NCI-H146 (cell line): ENCODE measurements at places on chromosomes 1 and 21.

DNA sequence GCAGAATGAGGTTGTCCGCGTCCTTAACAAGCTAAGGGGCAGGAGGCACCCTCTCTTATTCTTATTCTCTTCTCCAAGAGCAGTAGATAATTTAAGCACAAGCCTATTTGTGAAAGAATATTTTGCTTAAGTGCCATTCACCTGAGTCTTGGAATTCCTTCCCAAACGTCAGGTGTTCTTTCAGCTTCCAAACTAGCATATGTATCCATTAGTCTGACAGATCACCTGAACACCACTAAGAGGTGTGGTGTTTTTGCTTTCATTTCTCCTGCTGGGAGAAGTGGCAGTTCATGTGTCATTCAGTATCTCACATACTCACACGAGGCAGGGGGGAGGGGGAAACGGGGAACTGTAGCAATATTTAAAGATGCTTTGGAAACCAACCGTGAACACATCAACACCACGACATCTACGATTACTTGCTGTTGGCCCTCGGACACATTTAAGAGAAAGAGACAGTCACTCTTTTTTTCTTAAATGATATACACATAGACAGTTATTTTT, 45.5 kb upstream of the RBM15 start:
- no peak for DNase-seq

DNA sequence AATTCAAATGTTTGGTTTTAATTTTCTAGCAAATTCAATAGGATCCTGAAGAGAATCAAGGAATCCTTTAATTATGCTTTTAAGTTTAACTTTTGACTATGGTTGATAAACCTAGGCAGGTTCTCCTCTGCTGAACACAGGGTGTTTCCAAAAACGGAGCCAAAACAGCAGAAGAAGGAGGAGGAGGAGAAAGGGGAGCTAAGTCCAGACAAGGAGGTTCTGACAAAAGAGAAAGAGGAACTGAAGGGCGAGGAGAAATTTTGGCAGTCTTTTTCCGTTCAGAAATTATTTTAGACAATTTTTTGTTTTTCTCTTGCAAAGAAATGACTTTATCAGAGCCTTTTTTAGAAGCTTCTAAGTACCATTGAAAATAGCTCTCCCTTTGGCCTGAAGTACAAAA, 33.2 kb upstream of the FNBP1L start:
- no peak for DNase-seq

DNA sequence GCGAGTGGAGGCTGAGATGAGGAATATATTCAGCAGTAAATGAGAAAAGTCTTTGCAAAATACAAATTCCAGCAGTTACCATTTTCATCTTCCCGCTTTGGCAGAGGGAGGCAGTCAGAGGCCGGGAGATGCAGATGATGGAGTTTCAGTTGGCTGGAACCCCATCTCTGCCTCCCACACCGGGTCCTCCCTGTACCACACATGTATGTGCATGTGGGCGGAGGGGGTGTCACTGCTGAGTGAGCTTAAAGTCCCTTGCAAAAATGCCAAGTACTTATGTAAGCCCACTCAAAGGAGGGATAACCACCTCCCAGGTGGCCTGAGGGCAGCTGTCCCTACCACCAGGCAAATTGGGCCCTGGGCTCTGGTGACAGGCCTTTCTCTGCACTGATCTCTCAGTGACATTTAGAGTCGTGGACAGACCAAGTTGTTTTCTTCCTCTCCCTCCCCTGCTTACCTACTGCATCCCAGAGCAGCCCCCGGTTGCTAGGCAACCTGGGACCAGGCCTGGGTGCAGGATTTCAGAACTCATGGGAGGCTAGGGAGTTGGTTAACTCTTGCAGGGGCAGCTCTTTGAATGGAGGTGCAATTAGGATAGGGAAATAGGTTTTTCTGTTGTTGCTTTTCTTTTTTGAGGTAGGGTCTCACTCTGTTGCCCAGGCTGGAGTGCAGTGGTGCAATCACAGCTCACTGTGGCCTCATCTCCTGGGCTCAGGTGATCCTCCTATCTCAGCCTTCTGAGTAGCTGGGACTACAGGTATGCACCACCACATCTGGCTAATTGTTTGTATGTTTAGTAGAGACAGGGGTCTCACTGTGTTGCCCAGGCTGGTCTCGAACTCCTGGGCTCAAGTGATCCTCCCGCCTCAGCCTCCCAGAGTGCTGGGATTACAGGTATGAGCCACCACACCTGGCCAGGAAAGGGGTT, 17.1 kb upstream of the UBXN10 start:
- no peak for DNase-seq

DNA sequence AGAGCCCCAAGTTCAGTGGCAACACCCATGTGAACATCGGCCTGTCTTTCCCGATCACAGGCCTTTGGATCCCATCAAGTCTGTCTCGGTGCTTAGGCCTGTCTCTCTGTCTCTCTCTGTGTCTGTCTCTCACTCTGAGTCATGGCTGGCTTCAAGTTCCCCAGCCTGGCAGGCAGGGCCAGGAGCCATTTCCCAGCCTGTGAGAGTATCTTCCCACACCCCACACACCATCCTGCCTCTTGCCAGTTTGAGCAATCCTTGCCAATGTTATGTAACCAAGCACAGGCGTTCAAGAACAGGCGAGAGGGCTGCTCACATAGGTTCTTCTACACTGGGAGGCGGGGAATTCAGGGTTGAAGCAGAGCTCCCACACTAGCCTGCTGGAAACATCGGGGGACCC, 70.0 kb upstream of the TMEM51 start:
- no peak for DNase-seq

GRCh38 chr1:36372617-36373016, 13.1 kb downstream of the STK40 start:
- DNase-seq, result no peak

- no peak for DNase-seq
Measured at GRCh38 chr1:184352776-184353175, 34.1 kb upstream of the C1orf21 start.

- DNase-seq, result no peak
Measured at GRCh38 chr1:225651376-225651871, 1.5 kb downstream of the ENAH start.

- DNase-seq, result no peak
Measured at GRCh38 chr1:54547601-54548388, at the start of gene ACOT11. TSS of gene ACOT11 (plus strand) at chr1:54548228. CDS start at chr1:54548310, 82 bp downstream.

DNA sequence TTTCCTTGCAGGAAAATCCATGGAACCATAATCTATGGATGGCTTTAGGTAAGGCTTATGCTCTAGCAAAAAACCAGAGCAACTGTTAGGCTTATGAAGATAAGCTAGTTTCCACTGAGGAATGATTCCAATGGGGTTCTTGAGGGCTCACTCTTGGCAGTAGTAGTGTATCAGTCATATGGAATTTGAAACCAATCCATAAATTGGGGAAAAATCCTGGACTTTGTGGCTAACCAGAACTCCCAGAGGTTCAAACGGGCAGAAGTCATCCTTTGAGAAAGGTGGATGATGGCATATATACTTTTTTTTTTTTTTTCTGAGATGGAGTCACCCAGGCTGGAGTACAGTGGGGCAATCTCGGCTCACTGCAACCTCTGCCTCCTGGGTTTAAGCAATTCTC, 54.2 kb upstream of the ATF3 start:
- no peak for DNase-seq

DNA sequence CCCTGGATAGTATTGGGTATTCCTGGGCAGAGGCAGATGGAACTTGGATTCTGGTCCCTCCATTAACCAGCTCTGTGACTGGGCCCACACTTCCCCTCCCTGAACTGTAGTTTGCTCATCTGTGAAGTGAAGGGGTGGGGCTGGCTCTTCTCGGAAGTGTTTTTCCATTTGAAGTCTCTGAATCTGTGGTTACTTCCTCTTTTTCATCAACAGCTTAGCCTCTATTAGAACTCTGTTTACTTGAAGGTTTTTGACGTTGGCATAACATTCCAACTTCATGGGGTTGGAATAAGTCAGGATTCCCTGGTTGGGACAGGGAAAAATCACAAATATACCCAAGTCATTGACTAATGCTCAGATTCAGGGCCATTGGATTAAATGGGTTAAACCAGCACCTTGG, 3.6 kb downstream of the KIAA0040 start:
- DNase-seq, result no peak

DNA sequence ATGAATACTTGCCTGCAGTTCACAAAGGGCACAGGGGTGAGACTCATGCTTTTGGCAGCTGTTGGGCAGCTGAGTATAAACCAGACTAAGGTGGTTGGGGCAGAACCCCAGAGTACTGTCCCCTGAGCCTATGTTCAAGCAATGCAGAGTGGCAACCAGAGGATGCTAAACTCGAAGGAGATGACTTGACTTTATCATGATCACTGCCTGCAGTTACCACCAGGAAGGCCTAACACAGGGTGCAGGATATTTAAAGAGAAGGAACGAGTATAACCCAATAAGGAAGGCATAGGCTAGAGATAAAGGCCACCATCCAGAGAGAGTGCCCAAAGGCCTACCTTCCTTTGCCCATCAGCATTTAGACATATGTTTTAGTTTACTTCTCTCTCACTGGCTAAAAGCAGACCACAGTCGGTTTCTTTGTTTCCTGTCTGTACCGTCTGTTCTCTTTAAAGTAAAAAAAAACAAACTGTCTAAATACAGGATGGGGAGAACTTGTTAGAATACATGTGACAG, 83.3 kb downstream of the MPZL1 start:
- no peak for DNase-seq

DNA sequence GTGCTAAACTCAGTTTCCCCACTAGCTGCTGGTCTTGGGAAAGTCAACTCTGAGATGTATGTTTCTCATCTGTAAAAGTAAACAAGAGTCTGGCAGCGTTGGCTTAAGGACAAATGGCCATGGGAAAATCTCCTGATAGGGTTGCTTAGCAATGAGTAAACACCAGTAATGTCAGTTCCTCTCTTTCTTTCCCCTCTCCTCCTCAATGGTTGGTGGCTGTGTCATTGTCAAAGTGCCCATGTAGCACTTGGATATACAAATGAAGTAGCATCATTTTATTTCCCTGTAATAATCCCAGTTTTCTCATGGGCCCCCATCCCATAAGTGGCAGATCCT, 2.2 kb upstream of the FYB2 start:
- DNase-seq, result no peak

GRCh38 chr1:236543065-236543669, 19.4 kb downstream of the LGALS8 start:
- DNase-seq, result no peak

GRCh38 chr1:206666031-206666561, 18.6 kb upstream of the MAPKAPK2 start:
- DNase-seq, result no peak

GRCh38 chr1:241715435-241715834, 63.4 kb downstream of the WDR64 start:
- no peak for DNase-seq

DNA sequence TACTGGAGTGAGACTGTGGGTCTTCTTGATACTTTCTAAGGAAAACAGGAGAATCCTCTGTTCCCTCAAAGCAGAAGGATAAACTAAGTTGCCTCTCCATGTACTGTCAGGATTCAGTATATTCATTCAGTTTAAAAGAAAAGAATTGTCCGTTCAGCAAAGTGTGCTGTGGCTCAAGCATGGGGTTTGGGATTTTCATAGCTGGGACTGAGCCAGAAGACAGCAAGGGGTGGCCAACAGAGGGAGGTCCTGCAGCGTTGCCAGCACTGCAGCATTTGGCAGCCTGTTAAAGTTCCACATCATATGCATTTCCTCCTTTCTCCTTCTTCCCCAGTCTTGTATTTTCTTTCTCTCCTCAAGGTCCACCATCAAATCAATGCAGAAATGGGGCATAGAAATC, 75.1 kb downstream of the DTL start:
- no peak for DNase-seq

DNA sequence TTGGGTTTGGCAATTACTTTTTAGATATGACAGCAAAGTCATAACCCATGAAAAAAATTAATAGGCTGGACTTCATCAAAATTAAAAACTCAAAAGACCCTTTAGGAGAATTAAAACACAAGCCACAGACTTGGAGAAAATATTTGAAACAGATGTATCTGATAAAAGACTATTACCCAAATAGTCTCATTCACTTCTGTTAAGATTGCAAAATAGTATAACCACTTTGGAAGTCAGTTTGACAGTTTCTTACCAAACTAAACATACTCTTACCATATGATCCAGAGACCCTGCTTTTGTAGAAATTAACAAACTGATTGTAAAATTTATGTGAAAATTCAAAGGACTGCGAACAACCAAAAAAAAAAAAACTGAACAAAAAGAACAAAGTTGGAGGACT, 32.5 kb upstream of the SLC44A3 start:
- DNase-seq, result no peak

DNA sequence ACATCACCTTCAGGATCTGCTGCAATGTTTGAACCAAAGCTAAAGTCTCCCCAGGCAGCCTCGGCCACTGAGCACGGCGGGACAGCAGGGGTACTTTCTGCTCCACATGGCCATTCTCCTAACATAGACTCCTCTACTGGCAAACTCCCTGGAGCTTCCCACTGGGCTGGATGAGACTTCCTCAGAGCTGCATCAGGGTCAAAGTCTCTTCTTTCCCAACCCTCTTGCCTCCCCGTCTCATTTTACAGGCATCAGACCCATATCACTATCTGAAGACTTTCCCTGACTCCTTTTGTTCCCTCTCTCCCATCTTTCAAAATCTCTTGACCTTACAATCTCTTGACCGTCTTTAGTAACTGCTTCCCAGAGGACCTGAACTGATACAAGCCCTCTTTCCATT, 42.2 kb upstream of the KIRREL1 start:
- no peak for DNase-seq

DNA sequence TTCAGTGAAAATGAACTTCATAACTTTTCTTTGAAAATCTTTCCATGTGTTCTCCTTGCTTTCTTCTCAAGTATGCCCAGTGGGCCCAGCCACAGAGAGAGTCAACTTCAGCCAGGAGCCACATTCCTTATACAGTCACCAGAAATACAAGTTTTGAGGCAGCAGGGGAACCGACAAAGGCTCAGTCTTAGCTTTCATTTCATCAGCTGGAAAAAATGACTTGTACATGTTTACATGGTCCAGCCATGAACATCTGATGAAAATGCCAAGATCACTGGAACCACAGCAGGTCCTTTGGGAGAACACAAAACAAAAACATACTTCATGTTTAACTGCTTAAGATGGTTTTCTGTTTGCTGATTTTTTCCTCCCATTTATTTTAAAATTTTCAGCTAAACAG, 72.5 kb downstream of the SYDE2 start:
- DNase-seq, result no peak

GRCh38 chr1:7046314-7046713, 261.1 kb downstream of the CAMTA1 start:
- DNase-seq, result no peak

DNA sequence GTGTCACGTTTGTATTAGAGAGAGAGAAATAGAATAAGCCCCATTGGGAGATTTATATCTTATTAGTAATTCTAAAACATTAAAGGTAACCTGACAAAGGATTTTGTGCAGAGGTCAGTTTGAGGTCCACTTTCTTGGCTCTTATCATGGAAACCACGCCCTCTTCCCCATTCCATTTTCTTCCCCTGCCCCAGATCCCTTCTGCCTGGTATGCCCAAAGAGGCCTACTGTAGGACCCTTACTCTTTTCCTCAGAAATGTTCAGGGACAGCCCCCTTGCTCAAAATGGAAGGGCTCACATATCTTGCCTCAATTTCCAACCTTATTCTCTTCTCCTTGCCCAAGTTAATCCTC, 9.6 kb downstream of the CCDC185 start:
- DNase-seq, result no peak

DNA sequence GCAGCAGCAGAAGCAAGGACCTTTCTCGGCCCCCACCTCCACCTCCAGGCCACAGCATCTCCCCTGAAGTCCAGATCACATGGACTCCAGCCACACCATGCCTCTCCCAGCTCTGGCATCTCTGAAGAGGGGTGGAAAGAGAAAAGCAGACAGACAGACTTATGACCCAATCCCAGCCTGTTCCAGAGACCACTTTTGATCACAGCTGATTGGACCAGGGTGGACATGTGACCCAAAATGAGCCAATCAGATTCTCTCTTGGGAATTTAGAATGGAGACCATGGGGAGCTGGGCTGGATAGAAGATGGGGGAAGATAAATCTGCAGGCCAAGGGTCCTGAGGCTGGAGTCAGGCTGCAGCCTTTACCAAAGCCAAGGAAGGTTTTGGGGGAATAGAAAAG, 16.4 kb downstream of the HTR1D start:
- no peak for DNase-seq
